ENCODE measurements at places on chromosomes 6 and 20. TPM values are rescaled to one million over a fixed set of nuclear protein-coding genes. Genes with fewer than 3 reads are reported as not detected.

TREM2 gene
- total RNA-seq = not detected

METTL24 gene
- total RNA-seq = not detected

EBF4 gene
- 15.2 TPM for total RNA-seq

NOL4L gene
- 40.0 TPM for total RNA-seq

HRH3 gene
- not detected for total RNA-seq

CYP21A2 gene
- 0.68 TPM for total RNA-seq

PSORS1C1 gene
- total RNA-seq = 4.2 TPM

RPS6KA2 gene
- total RNA-seq = 127 TPM

DSP gene
- total RNA-seq = 471 TPM

POLR3F gene
- 8.1 TPM for total RNA-seq

TP53TG5 gene
- not detected for total RNA-seq

ERVFRD-1 gene
- total RNA-seq = not detected

GSTA2 gene
- not detected for total RNA-seq

GRCh38 chr6:90118069-90118468 lies 178.6 kb downstream of the BACH2 start:
- no peak for DNase-seq

DNA sequence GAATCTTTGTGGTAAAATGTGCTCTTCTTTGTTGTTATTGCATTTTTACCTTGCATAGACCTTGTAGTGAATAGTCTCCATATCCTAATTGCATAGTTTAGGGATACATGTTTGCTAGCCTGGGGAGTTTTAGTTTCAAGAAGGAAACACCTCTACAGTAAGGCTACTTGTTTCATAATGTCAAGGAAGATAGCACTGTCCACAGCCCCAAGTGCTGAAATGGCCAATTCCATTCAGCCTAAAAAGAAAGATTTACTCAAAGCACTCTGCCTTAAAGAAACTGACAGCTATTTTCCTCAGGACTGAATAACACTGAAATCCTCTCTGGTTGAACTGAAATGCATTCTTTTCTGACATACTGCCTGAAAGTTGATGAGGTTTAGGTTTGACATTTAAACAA lies 2.6 kb downstream of the HCRTR2 start:
- DNase-seq = no peak

- DNase-seq = no peak
Observed at GRCh38 chr6:88992741-88993552, 29.5 kb upstream of the RNGTT start.

- DNase-seq = no peak
Observed at GRCh38 chr20:38731738-38732113, 7.4 kb downstream of the SLC32A1 start.

DNA sequence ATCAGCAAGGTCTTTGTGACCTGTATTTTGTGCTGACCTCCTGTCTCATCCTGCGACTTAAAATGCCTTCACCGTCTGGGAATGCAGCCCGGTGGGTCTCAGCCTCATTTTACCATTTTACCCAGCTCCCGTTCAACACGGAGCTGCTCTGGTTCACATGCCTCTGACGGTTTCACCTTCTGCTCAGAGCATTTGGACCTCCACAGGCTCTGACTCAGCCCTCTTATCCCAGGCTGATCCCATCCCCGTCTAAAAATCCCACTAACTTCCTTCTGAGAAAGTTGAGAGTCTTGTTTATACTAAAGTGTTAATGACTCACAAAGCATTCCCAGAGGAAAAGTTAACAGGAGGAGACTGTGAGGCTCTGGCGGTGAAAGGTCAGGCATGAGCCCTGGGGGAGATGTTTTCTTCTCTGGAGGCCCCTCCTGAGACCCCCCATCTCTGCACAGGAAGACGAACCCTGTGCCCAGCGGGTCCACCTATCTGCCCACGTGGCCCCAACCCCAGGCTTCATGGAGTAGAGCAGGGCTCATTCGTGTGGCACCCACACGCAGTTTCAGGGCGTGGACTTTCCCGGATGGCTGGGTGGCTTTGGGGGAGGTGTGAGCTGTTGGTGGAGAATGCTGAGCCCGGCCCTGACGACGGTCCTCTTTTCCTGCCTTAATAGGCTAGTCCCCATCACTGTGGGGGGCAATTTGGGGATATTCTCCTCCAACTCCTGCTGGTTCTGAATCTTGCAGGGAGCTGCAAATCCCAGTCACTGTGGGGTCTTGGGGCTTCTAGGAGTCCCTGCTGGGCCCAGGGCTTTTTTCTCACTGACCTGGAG lies 3.3 kb upstream of the BIRC7 start:
- DNase-seq = no peak

DNA sequence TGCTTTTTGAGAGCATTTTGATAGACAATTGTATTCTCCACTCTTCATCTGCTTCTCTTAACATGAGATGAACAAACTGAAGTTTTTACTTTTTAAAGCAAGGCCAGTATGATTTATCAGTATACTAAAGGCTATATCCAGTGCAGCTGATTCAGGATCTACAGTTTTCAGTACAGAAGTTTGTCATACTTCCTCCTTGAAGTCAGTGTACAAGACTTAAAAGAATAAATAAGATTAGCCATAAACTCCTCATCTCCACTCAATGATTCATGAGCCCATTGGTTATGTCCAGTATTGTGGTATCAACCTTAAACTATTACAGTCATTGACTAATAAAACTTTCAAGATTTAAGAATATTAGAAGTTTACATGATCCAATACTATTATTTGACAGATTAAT lies 374.8 kb upstream of the EPHA7 start:
- no peak for DNase-seq

- no peak for DNase-seq
Observed at GRCh38 chr6:166954118-166954713, 2.1 kb downstream of the RNASET2 start.

- no peak for DNase-seq
Observed at GRCh38 chr6:120122401-120122800, 772.8 kb upstream of the MAN1A1 start.

DNA sequence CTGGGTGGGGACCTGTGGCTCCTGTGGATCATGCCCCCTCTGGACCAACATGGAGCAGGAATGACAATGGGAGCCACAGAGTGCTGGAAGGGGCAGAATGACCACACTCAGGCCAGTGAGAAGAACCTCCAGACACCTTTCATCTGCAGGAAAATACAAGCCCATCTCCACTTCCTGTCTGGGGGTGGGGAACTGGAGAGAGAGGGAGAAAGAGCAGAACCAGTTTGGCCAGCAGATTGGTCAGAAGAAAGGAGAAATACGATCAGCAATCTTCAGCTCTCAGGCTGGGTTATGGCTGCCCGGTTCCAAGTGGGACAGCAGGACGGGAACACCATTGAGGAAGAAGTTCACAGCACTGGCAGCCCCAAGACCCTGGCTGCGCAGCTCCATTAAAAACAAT lies 37.0 kb downstream of the BMP7 start:
- DNase-seq = no peak

Measured in chondrocyte (in vitro differentiated cells).